ENCODE measurements at places on chromosomes 6 and 20.

GRCh38 chr6:156869980-156870398, 92.8 kb downstream of the ARID1B start:
- DNase-seq: no peak

DNA sequence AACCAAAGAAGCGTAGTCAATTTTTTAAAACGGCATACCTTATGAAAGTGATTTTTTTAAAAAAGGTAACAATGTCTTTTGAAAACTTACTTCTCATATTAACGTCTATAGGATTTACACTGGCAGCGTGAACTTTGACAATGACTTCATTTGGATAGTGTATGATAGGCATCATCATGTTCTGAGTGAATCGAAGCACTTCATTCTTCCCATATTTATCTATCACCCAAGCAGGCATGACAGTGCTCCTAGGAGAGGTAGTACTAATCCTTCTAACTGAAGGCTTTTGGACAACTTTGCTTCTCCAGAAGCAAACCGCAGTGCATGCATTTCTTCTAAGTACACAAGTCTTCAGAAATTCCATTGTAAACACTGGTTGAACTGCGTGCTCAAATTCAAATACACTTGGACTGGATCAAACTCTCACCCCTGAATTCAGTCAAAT, 618 bp downstream of the RTN4IP1 start:
- no peak for DNase-seq

DNA sequence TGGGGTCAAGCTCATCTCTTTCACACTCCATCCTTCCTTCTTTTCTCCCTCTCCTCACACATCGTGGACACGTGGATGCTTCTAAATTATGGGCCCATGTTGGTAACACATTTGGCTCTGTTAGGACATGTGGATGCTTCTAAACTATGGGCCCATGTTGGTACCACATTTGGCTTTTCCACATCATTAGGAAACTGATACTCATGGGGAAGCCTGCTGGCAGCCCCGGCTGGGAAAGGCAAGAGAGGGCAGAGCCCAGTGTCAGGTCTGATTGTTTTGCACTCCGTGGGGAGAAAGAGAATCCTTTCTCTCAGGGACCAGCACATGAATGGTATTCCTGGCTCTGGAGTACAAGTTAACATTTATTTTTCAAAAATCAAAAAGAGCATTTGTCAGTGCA, 4.0 kb upstream of the CST1 start:
- peak; percentile 11 for DNase-seq

GRCh38 chr6:70380252-70380651, 33.1 kb upstream of the FAM135A start:
- DNase-seq: no peak

- no peak for DNase-seq
These were observed 300.2 kb upstream of the SYNCRIP start for GRCh38 chr6:85942844-85943243.

- DNase-seq: no peak
These were observed 29.1 kb downstream of the TXLNB start for GRCh38 chr6:139262519-139263300.

DNA sequence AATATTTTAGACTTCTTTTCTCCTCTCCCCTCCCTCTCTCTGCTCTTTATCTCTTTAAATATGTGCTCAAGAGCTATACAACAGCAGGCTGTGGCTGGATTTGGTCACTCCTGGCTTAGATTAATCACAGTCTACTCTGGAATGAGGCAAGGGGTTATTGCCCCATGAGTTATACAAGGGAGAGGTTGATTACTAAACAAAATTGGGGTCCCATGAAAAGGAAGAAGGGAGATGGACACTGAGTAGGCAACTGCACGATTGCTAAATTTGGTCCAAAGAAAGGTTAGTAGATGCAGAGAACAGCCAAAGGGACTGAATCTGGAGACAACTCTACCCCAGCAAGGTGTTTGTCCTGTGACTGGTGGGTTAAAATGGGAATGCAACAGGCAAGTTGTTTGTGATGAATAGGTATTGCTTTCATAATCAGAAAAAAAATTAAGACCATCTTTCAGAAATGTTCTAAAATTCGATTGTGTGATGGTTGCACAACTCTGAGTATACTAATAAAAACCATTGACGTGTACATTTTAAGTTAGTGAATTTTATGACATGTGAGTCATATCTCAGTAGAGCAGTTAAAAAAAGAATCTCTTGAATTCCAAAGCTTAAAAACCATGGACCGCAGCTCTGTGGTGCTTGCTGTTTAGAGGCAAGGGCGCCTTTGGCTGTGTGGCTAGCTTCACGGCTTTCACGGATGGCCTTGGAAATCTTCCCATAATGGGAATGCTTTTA, 57.1 kb downstream of the KIZ start:
- DNase-seq: peak; percentile 78

- DNase-seq: no peak
These were observed 202.3 kb downstream of the RPS12 start for GRCh38 chr6:133016631-133017030.

DNA sequence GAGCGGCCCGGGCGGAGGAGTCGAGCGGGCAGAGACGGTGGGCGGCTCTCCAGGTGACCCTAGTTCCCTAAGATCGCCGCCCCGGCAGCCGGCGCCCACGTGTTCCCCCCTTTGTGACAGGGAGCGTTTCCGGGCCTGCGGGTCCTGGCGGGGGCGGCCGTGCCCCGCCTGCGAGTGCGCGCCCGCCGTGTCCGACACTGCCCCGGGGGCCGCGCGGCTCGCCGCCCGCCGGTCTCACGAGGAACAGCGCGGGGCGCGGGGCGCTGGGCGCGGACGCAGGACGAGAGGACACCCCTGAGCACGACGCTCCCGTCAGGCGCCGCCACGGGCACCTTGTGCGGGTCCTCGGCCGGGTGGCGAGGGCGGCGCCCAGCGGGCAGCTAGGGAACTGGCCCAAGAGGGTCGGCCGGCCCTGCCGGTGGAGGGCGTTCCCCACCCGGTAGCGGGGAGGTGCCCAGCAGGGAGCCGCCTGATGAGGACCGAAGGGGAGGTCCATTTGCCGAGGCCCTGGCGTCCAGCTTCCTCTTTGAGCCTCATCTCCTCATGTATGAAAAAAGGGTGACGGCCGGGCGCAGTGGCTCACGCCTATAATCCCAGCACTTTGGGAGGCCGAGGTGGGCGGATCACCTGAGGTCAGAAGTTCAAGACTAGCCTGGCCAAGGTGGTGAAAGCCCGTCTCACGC, at the start of gene VARS1:
Gene VARS1, minus strand, starts transcription at position 137 of the 683 bp plus-strand sequence. CDS start 535 bp downstream, outside the sequence.
- DNase-seq: no peak

GRCh38 chr6:33962246-33963027, 158.6 kb upstream of the MLN start:
- DNase-seq: no peak

GRCh38 chr6:133610971-133611370, 277.9 kb upstream of the TCF21 start:
- no peak for DNase-seq

- no peak for DNase-seq
These were observed 28.3 kb upstream of the KIF3B start for GRCh38 chr20:32249030-32249738.

- no peak for DNase-seq
These were observed 15.0 kb upstream of the TBX18 start for GRCh38 chr6:84779380-84779779.

GRCh38 chr6:3707751-3708412, 43.6 kb downstream of the PXDC1 start:
- no peak for DNase-seq

DNA sequence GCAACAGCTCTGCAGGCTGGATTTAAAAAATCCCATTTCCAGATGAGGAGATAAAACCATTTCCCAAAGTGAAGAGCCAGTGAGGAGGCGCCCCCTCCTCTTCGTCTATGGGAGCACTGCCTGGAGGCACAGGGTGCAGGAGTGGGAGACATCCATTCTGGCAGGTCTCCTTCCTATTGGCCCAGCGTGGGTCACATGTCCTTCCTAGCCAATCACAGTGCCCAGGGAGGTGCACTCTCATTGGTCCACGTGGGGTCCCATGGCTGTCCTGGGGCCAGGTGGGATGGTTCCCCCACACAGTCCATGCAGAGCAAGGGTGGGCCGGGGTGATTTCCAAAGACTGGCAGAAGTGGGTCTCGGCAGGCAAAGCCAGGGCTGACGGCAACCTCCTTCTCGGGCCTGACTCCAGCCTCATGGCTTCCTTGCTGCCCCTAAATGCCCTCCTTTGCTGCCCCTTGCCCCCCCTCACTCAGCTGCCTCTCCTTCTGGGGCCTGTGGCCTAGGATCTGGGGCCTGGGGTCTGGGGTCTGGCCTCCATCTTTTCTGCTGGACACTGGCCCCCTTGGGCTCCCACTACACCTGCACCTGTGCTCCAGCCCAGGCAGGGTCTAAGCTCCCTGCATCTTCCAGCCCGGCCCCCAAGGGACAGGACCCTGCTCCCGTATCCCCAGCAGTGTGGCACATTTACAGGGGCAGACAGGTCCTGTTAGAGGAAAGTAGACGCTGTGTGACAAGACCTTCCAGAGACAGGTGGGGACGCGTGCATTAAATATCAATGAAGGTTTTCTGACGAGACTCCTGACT, 231.7 kb downstream of the TAF4 start:
- no peak for DNase-seq

- no peak for DNase-seq
These were observed 551.2 kb downstream of the QKI start for GRCh38 chr6:163965426-163966348.

DNA sequence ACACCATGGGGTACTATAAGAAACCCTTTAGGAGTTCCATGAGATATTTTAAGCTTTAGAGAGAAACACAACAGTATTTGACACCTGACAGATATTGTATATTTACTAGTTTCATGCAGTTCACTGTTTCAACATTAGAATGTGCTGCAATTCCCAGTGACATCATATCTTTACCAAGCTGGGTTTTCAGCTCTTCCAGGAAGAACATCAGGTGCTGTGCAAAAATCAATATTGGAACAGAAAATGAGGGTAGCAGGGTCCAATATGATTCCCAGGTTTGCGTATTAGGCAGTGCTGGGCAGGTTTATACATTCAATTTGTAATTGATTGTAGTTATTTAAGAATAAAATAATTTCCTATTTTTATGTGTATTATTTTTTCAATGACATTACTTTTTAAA, 500.0 kb upstream of the EPHA7 start:
- no peak for DNase-seq

DNA sequence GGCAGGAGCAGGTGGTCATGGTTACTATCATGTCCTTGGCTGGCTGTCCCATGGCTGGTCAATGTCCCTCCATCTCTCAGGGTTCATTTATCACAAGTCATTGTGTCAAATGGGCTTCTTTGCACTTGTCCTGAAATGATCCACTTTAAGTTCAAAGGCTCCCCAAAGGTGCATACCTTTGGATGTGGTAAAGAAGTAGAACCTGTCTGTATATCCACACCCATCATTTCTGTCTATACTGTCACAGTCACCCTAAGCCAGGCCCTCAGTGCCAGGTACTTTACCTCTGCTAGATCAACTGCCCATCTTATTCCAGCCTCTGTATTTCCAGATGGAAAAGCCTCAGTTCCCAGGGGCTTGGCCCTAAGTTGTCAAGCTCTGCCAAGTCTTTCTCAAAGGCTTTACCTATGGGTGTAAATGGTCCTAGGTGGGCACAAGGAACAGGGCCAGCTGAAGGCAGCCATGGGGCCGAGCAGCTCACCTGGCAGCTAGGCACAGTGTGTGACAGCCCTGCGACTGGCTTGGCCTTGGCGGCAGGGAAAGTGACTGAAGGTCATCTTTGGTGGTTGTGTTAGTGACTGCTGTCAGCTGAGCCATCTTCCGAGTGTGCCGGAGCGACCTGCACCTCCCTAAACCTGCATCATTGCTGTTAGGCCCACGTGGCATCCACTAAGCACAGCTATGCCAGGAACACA, 198.4 kb downstream of the SYNDIG1 start:
- DNase-seq: no peak

DNA sequence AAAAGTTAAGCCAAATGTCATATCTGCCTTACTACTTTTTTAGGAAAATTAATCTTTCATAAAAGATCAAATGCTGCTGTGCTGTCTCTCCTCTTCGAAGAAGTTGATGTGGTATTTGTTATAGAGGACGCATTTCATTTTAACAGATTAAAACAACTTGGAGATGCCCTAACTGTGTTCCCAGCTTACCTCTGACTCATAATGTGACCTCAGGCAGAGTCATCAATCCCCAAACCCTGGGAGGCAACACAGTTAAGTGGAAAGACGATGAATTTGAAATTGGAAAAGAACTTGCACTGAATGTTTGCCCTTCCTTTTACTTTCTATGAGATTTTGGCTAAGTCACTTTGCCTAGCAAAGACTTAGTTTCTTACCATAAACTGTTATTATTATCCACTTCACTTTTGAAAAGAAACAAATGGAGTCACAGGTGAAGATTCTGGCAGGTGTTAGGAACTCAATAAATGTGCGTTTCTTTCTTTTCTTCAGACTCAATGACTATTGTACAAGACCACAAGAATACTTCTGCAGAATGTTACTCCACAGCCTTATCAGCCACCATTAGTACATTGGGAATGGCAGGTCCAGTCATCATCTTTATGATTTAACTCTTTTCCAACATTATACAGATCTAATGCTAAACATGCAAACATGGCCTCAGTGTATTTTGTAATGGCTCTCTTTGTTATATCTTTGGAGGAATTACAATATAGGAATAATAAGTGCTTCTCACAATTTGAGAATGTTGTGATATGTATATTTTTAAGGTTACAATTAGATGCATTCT, 102.6 kb downstream of the COL21A1 start:
- peak; percentile 8 for DNase-seq

- no peak for DNase-seq
These were observed 227.9 kb downstream of the GJA1 start for GRCh38 chr6:121663292-121663810.

DNA sequence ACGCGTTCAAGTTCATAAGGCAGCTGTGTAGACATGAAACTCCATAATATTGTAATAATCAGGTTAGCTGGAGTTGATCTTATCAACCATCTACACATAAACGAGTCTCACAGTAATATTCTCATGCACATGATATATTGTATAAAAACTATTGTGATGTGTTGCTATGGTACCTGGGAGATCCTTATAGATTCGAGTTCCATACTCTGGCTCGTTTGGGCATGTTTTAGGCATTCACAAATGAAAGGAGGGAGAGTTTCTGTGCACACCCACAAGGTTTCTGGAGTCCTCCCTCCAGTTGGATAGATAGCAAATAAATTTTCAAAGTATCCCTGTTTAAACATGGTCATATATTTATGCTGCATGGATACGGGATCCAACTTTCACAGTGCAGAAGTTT, 567.5 kb upstream of the SLC35B3 start:
- DNase-seq: no peak

DNA sequence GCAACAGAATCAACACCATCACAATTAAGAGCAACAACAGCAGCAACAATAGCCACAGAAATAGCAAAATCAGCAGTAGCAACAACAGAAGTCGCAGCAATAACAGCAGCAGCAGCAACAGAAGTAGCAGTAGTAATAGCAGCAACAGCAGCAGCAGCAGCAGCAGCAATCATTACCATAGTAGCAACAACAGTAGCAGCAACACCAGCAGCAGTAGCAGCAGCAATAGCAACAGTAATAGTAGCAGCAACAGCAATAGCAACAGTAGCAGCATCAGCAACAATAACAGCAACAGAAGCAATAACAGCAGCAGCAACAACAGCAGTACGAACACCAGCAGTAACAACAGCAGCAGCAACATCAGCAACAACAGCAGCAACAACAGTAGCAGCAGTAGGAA, 39.8 kb downstream of the SLC22A2 start:
- DNase-seq: no peak
